ENCODE measurements at places on chromosomes 5 and 9.

DNA sequence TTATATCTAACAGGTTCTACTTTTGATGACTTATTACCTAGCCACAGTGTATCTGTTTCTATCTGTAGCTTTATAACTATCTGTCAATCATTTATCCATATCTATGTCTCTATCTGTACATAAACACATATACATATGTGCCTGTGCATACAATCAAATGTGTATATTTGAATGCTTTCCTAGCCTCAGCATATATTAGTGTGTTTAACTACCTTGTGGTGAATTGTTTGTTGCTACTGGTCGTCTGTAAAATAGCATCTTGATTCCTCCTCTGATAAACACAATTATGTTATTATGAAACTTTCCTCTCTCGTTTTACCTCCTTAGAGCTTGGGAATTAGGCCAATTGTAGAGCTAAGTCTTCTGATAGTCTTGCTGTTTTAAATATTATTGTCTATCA is 44.4 kb downstream of the PARP8 start:
- DNase-seq: no peak

- no peak for DNase-seq
Observed at GRCh38 chr9:120713257-120714087, 798 bp downstream of the MEGF9 start.

GRCh38 chr5:133387091-133387490 is 225.2 kb downstream of the FSTL4 start:
- DNase-seq: no peak

GRCh38 chr5:110751902-110752762 is 13.3 kb downstream of the SLC25A46 start:
- DNase-seq: no peak

DNA sequence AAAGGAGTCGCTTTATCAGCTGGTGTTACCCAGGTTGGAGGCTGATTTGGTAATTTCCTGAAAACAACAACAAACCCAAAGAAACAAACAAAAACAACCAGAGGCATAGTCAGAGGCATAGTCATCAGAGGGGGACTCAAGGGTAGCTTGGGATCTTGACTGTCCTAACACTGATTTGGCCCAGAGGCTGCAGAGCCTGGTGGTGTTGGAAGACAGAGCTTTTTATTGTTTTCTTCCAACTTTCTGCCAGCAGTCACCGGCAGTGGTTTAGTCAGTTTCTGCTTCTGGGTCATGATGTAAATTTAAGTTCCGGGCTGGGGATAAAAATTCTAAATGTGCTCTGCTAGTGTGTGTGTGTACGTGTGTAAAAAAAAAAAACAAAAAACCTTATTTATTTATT is 23.5 kb upstream of the NKX2-5 start:
- no peak for DNase-seq

DNA sequence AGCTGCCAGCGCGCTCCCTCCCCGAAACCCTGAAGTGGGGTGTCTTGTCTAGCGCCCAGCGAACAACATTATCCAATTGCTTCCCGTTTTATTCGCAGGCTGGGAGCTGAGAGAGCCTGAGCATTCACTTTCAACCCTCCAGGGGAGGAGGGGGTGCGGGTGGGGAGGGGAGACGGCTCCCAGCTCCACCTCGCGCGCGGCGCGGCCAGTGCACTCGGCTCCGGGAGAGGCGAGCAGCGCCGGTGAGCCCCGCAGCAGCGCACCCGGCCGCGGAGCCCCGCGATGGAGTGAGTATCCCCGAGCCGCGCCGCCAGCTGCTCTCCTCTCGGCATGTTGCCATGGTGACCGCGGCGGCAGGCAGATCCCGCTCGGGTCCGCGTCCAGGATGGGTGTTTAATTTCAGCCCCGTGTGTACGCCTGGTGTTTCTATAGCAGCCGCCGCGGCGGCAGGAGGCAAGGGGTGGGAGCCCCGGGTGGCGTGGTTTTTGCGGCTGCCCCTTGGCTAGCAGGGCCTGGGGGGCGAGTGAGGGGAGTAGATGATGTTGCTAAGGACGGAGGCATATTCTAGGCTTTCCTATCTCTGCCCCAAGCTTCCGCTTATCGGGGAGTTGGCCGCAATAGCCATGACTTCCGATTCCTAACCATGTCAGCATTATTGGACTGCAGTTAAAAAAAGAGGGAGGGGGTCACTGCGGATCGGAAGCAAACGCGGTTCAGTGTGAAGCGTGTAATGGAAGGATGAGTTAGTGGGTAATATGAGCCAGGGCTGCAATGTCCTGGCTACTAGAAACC is 139.2 kb upstream of the PALM2AKAP2 start:
- no peak for DNase-seq

DNA sequence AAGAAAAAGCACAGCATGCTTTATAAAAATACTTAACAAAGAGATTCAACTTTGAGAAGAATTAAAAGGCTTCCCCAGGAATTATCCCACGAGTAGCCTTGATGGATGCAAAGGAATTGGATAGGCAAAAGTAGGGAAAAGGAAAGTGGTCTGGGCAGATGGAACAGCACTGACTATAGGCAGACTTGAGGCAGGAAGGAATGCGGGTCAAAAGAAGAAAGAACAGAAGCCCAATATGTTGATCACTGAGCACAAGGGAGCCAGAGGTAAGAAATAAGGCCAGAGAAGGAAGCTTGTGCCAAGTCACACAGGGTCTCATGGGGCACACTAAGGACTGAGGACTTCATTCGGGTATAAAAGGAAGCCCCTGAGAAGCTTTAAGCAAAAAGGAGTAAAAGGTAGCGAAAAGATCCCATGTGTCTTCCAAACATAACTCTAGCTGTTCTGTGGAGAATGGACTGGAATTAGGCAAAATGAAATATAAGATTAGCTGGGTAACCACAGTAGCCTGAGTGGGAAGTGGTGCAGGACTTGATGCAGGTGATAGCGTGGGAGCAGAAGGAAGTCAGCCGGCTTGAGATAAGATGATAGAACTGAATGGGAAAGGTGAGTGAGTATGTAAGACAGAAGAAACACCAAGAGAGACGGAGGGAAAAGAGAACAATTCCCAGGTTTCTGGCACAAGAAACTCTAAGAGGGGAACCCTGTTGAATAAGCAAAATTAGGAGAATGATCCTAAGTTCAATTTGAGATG is 106.6 kb downstream of the DENND1A start:
- no peak for DNase-seq

DNA sequence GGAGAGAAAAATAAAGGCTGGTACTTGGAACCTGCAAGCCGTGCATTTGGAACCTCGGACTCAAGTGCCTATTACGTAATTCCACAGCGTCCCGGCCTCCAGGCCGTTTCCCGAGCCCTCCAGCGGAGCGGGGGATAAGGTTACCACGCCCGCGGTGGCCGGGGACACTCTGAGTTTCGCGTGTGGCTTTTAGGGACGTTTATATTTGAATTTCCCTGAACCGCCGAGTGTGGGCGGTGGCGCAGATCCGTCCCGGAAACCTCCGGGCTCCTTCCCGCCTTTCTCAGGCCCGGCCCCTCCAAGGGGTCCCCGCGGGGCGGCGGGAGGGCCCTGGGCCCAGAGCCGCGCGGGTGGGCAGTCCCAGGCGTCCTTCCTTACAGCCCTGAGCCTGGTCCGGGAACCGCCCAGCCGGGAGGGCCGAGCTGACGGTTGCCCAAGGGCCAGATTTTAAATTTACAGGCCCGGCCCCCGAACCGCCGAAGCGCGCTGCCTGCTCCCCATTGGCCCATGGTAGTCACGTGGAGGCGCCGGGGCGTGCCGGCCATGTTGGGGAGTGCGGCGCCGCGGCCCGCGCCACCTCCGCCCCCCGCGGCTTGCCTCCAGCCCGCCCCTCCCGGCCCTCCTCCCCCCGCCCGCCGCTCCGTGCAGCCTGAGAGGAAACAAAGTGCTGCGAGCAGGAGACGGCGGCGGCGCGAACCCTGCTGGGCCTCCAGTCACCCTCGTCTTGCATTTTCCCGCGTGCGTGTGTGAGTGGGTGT is at the start of gene LMNB1:
Gene LMNB1, plus strand, starts transcription at position 638 of the 758 bp plus-strand sequence. CDS start 373 bp downstream, outside the sequence.
- peak; percentile 73 for DNase-seq

- DNase-seq: no peak
Observed at GRCh38 chr9:68678430-68678829, 26.6 kb upstream of the PIP5K1B start.

- DNase-seq: no peak
Observed at GRCh38 chr5:61182449-61182848, 20.2 kb upstream of the SMIM15 start.

DNA sequence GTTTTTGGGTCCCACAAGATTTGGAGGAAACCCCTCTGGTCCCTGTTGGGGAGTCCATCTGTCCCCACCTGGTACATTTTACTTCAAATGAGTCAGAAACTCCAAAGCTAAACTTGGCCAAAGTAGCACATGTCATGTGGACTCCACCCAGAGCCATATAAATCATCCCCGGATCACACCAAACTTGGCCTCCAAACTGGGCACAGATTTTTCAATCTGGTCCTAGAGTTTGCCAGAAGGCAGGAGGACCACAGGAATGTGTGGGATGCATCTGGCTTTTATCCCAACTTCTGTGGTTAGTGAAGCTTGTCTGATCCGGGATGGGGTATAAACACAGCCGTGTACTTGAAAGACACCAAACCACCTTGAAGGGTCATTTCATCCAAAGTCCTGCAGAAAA is 66.3 kb downstream of the MAT2B start:
- DNase-seq: no peak

- no peak for DNase-seq
Observed at GRCh38 chr5:76861612-76862011, 11.8 kb downstream of the S100Z start.

- no peak for DNase-seq
Observed at GRCh38 chr9:134326724-134327601, 708 bp downstream of the RXRA start.

- DNase-seq: no peak
Observed at GRCh38 chr5:173163219-173163618, 18.9 kb downstream of the BNIP1 start.

- DNase-seq: no peak
Observed at GRCh38 chr5:16727755-16728325, 111.0 kb upstream of the RETREG1 start.

- DNase-seq: no peak
Observed at GRCh38 chr9:34070606-34071324, 22.1 kb upstream of the UBAP2 start.

GRCh38 chr5:71778678-71779276 is 59.7 kb downstream of the CARTPT start:
- DNase-seq: no peak

- DNase-seq: no peak
Observed at GRCh38 chr5:69004127-69004526, 89.7 kb upstream of the SLC30A5 start.

DNA sequence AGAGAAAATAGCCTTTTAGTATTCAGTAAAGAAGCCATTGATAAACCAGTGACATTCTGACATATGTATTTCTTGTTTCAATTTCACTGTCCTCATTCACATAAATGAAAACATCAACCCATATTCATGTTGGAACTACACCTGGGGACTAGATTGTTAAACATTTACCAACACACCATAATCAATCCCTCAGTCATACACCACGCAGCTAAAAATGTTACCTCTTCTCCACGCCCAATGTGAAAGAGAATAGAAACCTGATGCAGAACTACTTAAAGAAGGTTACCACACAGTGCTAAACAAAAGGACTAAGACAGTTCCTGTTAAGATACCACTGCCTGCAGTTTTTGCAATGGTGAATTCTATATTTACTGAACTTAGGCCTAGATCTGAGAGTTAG is 518.9 kb downstream of the PRELID2 start:
- DNase-seq: no peak

DNA sequence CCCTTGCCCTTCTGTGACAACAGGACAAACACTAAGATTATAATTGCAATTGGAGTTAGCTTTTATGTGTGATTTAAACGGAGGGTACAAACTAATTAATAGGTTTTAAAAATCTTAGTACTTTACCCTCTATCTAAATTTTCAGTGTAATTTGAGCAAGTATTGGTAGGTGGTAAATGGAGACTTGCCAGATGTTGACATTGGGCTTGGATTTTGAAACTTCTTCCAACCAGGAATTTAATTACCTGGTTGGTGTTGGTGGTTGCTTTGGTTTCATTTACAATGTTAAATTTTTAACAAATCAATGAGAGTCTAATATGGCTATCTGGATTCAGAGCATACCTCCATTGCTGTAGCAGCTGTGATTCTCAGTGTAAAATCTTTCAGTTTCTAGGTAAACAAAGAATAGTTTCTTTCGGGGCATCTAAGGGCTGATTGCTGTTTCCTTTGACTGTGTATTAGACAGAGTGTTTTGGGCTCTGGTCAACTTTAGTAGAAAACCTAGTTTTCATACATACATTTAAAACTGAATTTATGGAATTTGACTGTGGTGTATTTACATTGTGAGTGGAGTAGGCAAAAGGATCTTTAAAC is 1.9 kb downstream of the DAPK1 start:
- DNase-seq: no peak

- DNase-seq: no peak
Observed at GRCh38 chr9:87500491-87501270, 3.0 kb downstream of the DAPK1 start.

DNA sequence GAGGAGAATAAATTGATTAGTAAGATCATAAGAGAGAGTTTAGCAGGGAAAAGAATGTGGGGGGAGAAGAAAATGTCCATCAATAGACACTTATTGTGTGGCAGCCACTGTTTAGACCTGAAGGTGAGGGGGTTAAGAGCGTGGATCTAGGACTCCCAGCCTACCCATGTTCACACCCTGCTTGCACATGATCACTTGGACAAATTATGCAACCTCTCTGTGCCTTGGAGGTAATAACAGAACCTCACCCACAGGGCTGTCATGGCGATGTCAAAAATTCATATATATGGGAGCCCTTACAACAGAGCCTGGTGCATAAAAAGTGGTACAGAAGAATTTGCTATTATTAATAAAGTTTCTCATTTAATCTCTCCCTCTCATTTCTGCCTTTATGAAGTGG is 86.0 kb upstream of the EQTN start:
- no peak for DNase-seq

GRCh38 chr5:17218353-17219005 is 1.0 kb downstream of the BASP1 start:
- DNase-seq: no peak

- DNase-seq: no peak
Observed at GRCh38 chr5:14581891-14582796, 552 bp downstream of the OTULINL start.

DNA sequence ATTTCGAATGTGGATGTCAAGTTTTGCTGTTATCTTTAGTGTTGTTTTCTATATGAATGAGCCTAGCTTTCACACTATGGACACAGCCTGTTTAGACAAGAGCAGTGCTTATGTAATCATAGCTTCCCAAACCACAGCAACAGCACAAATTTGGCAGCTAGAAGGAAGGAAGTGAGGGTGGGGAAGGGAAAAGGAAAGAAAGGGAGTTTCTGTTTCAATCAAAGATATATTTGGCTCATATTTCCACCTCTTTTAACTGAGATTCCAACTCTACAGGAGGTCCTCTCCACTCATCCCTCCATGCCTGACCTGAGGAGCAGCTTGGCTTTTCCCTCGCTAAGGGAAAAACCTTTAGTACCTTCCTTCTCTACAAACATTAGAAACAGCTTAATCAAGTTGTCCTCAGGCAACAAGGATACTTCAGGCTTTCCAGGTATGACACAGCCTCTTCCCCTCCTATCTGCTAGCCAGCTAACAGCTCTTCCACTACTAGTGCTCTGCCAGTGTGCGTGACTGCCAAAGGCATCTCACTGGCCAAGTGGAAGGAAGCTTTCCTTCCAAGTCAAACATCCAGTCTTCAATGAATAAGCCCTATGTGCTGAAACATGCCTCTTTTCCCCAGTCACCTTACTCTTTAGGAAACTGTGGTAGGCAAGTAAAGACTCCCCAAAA is 268.6 kb upstream of the PTGER4 start:
- DNase-seq: no peak

All from esophagus squamous epithelium (tissue), 5 donors.